GM23338 (cell line): ENCODE measurements at places on chromosomes 7 and 10. TPM values are rescaled to one million over a fixed set of nuclear protein-coding genes. Genes with fewer than 3 reads are reported as not detected.
A peak's percentile ranks its signal among the peaks of the same experiment; 100 is the strongest.

DNA sequence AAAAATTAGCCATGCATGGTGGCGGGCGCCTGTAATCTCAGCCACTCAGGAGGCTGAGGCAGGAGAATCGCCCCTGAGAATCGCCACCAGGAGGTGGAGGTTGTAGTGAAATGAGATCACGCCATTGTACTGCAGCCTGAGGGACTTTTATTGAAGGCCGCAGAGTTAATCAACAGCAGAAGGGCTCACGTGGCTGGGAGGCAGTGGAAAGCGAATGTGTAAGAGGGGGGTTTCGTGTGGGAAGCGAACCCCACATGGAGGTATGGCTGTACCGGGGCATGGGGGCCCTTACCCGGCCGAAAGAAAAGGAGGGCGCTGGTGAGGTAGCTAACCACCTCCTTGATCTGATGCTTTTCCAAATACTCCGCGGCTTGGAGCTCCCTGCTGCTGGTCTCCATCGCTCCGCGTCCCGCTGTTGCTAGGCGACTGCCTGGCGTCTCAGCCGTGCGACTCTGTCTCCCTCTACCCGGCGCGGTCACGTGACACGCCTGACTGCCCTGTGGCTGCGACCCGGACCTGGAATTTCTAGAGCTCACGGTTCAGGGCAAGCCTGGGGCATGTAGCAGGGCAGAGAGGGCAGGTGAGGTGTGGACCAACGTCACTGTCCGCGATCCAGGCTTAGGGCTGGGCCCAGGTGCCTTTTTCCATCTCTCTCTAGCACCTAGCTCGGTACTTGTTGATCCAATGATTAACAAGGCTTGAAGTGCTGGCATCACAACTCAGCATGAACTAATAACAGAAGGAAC is at the start of gene EFCAB10:
Gene EFCAB10 (minus strand): TSS at position 428 of the 746 bp plus-strand sequence. CDS start 30 bp downstream, at position 398.
- no peaks in the 10 kb centered on the region; the same call in 1 of the 2 replicates for H3K4me1 ChIP-seq
- peak; percentile 99 for DNase-seq
- no peaks in the 10 kb centered on the region for H3K36me3 ChIP-seq
- H3K4me3 ChIP-seq = peak within 1 kb of the TSS; percentile 57
- H3K27ac ChIP-seq = peak within 1 kb of the TSS; percentile 65

- no peak overlapping the region for H3K27ac ChIP-seq
- H3K4me1 ChIP-seq = 0 out of 2 replicates have a peak, but pooled peaks cover 4% of the 10 kb centered on the region
These were observed 116.1 kb upstream of the PALS2 start for GRCh38 chr7:24457219-24457558.

DNA sequence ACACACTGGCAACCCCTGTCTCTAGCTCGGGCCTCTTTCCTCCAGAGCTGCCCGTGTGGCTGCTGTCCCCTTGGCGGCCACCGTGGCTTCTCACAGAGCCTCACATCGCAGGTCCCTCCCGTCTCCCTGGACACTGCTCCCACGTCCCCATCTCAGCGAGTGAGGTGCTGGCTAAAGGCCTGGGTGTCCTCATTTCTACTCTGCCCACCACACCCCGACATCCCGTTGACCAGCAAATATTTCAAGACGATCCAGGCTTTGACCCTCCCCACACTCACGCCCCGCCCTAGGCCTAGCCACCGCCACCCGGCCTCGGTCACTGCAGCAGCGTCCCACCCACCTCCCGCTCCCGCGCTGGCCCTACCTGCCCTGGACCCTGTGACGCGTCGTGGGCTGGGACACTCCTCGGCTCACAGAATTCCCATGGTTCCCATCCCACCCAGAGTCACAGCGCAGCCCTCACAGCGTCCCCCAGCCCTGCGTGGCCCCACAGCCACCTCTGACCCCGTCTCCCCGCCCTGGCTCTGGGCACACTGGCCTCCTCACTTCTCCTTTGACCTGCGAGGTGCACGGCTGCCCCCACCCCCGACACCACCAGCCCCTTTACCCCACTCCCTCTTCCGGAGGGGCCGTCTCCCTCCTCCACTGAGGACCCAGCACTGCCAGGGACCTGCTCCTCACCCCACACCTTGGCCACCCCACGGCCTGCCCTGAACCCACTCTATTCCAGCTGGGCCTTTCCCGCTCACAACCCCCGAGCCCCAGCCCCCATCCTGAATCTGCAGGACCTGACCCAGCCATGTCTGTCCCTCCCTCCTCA is 6.9 kb downstream of the ADAP1 start:
- no peak overlapping the region for H3K27ac ChIP-seq
- no peaks in the 10 kb centered on the region for H3K36me3 ChIP-seq
- H3K27me3 ChIP-seq = no peaks in the 10 kb centered on the region

DNA sequence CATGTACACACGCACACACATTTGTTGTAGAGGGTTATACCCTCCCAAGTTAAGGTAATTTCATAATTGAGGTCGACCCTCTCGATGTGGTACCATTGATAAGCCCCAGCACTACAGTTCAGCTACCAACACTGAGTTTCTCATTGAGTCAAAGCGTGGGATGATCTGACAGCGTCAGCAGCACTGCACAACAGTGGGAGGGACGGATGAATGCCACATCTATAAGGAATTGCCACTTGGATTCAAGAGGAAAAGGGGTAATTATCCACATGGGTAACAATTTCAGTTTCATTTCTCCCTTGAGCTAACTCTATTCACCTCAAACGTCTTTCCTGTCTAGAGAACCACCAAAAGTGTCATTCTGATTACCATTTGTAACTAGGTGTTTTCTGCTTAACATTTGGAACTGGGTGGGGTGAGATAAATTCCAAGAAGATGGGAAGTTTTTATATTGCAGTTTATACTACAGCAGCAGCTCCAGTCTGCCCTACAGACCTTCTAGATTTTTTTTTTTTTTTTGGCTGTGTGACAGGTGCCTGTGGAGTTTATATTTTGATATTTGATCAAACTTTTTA is 342.9 kb downstream of the AUTS2 start:
- H3K4me3 ChIP-seq = no peak overlapping the region
- H3K27me3 ChIP-seq = no peaks in the 10 kb centered on the region
- no peak for DNase-seq
- H3K27ac ChIP-seq = no peak overlapping the region

Gene GPR15LG
- not detected in 2 replicates for total RNA-seq

DNA sequence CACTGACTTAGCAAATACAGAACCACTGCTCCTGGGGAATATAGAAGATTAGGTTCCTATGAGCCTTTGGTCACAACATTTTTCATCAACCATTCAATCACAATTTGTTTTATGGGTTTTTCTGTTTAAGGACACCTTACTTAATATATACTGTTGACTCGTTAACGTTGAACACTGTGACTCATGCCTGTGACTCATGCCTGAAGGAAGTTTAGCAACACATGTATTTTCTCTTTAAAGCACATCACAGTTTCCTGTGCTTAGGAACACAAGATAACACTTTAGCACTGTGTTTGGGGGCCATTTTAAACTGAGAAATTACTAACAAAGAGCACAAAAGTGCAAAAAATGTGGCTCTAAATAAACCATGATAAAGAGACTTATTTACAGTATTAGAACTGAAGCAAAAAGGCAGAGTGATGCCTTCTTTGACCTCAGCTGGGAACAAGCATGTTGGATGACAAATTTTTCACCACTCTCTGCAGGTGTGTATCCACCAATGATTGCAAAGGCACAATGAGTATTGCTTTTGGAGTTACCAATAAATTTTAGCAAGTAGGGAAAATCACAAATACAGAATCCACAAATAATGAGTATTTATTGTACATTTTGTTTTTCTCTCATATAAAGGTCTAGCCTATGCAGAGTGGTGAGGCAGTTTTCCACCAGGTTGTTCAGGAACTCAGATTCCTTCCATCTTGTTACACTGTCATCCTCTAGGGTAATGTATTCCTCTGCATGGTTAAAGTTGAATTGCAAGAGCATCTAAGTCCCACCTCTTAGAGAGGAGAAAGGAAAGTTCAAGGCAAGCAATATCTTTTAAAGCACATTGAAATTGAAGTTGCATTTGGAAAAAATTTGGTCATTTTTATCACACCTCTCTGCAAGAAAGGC is 7.3 kb downstream of the FGFBP3 start:
- peaks cover 8% of the 10 kb centered on the region; the same call in 1 of the 2 replicates for H3K36me3 ChIP-seq
- H3K4me1 ChIP-seq = peaks cover 14% of the 10 kb centered on the region
- H3K4me3 ChIP-seq = no peak overlapping the region
- H3K27ac ChIP-seq = peak overlapping the region; percentile 28; the same call in 1 of the 2 replicates
- DNase-seq = no peak
- H3K27me3 ChIP-seq = no peaks in the 10 kb centered on the region

GRCh38 chr7:158816995-158817394 is 12.3 kb downstream of the ESYT2 start:
- peaks cover 42% of the 10 kb centered on the region for H3K4me1 ChIP-seq
- H3K27ac ChIP-seq = no peak overlapping the region
- H3K27me3 ChIP-seq = no peaks in the 10 kb centered on the region
- no peaks in the 10 kb centered on the region for H3K36me3 ChIP-seq

Gene NUTM2A
- 0.27 TPM in 1 of 2 replicates, not detected in the other for total RNA-seq

GRCh38 chr10:98920360-98920759 is 315.3 kb downstream of the HPSE2 start:
- no peaks in the 10 kb centered on the region for H3K36me3 ChIP-seq
- 0 out of 2 replicates have a peak, but pooled peaks cover 4% of the 10 kb centered on the region for H3K4me1 ChIP-seq
- no peak overlapping the region for H3K4me3 ChIP-seq
- H3K27ac ChIP-seq = no peak overlapping the region
- DNase-seq = no peak
- no peaks in the 10 kb centered on the region for H3K27me3 ChIP-seq

DNA sequence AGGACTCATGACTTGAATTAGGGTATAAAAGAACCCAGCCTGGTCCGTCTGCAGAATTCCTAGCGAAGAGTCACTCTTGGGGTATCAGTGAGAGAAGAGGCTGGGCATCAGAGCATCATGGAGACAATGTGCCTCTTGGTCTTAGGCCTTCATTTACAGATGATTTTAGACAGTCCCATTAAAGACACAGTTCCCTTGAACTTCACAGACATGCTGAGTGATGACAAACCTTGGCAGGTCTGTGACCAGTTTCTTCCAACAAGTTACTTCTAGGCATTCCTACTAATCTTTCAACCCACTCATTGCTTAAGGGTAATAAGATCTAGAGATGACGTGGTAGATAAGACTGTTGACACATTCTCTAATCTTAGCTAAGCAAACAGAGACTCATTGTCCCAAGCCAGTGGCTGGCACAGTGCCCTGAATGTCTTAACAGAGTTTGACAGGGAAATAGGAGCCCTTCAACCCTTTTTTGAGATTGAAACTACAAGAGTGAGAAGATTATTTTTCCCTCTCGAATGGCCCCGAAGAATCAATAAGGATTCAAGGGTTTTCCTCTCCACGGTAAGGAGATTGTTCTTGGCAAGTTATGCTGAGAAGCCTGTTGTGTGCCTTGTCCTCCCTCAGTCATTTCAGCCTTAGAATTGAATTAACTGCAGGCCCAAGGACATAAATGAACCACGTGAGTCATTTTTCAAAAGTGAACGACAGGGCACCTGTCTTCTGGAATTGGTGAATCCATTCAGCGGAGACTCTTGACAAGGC is 281.1 kb downstream of the CCDC3 start:
- H3K36me3 ChIP-seq = no peaks in the 10 kb centered on the region
- no peak for DNase-seq
- 0 out of 2 replicates have a peak, but pooled peaks cover 7% of the 10 kb centered on the region for H3K4me1 ChIP-seq
- no peaks in the 10 kb centered on the region for H3K27me3 ChIP-seq
- H3K27ac ChIP-seq = no peak overlapping the region

Gene INA
- total RNA-seq = 25.1 and 26.1 TPM in 2 replicates

DNA sequence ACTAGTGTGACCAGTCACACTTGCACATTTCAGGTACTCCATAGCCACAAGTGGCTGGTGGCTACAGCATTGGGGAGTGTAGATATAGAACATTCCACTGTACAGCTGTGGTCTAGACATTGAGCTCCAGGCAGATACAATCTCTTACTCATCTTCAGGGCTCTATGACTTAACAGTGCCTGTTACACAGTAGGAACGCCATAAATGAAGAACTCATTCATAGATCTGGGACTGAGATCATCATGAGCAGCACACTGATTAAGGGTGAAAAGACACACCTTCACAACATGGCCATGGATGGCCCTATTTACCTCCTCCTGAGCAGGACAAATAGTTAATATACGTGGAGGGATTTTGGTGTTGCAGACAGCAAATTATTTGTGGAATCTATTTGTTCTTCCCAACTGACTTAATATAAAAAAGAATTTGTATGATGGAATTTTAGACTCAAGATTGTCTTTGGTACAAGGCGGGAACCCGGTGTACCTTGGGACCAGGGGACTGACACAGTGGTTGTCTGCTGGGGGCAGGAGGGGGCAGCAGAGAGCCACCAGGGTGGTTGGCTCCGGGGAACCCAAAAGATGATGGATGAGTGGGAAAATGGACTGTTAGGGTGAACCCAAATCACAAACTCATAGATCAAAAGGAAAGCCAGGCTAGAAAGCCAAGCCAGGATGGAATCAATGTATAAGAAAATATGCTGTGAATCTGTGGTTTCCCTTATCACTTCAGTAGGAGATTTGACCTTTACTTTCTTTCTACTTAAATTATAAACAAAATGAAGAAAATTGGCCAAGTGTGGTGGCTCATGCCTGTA is 24.3 kb upstream of the CPA2 start:
- H3K27ac ChIP-seq = no peak overlapping the region
- DNase-seq = peak; percentile 84
- no peaks in the 10 kb centered on the region for H3K36me3 ChIP-seq
- H3K27me3 ChIP-seq = no peaks in the 10 kb centered on the region

- H3K36me3 ChIP-seq = no peaks in the 10 kb centered on the region
- H3K4me3 ChIP-seq = no peak overlapping the region
- no peaks in the 10 kb centered on the region for H3K27me3 ChIP-seq
- no peak overlapping the region for H3K27ac ChIP-seq
- H3K4me1 ChIP-seq = no peaks in the 10 kb centered on the region
These were observed 72.6 kb upstream of the ZNF92 start for GRCh38 chr7:65301007-65301406.

Gene SHLD2
- 34.2 and 34.6 TPM in 2 replicates for total RNA-seq

Gene COL26A1
- 51.7 and 55.0 TPM in 2 replicates for total RNA-seq

GRCh38 chr7:123665157-123665556 is 9.5 kb downstream of the LMOD2 start:
- no peak overlapping the region for H3K4me3 ChIP-seq
- H3K4me1 ChIP-seq = peaks cover 33% of the 10 kb centered on the region
- H3K27ac ChIP-seq = no peak overlapping the region
- H3K36me3 ChIP-seq = no peaks in the 10 kb centered on the region
- H3K27me3 ChIP-seq = no peaks in the 10 kb centered on the region

DNA sequence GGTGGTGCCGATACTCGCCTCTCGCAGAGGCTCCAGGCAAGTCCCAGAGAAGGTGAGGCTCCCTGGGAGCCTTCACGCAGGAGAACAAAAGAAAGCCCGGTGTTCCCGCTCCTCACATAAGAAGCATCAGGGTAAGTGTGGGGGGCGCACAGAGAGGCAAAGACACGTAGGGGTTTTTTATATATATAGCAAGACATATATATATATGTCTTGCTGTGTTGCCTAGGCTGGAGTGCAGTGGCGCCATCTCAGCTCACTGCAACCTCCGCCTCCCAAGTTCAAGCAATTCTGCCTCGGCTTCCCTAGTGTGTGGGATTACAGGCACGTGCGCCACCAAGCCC is 61.3 kb downstream of the PDIA4 start:
- H3K27ac ChIP-seq = no peak overlapping the region
- no peak for DNase-seq
- H3K4me1 ChIP-seq = peaks cover 9% of the 10 kb centered on the region; the same call in 1 of the 2 replicates
- no peaks in the 10 kb centered on the region for H3K27me3 ChIP-seq
- no peaks in the 10 kb centered on the region for H3K36me3 ChIP-seq
- H3K4me3 ChIP-seq = no peak overlapping the region

GRCh38 chr10:85950921-85951320 is 415.7 kb downstream of the GRID1 start:
- H3K4me1 ChIP-seq = no peaks in the 10 kb centered on the region
- H3K27me3 ChIP-seq = no peaks in the 10 kb centered on the region
- H3K4me3 ChIP-seq = no peak overlapping the region
- DNase-seq = no peak
- H3K27ac ChIP-seq = no peak overlapping the region

Gene EBLN1
- total RNA-seq = not detected in 2 replicates

- H3K4me1 ChIP-seq = peaks cover 7% of the 10 kb centered on the region; the same call in 1 of the 2 replicates
- H3K27ac ChIP-seq = no peak overlapping the region
- no peak overlapping the region for H3K4me3 ChIP-seq
These were observed 25.7 kb upstream of the ENTPD1 start for GRCh38 chr10:95730233-95730632.
